ENCODE measurements at places on chromosomes 2 and 18. TPM values are rescaled to one million over a fixed set of nuclear protein-coding genes. Genes with fewer than 3 reads are reported as not detected.

The IHH gene
- polyA plus RNA-seq, result 1.7 TPM

GRCh38 chr2:228465408-228465807, 283.9 kb upstream of the SPHKAP start:
- DNase-seq, result no peak

GRCh38 chr2:181158427-181158826, 178.0 kb downstream of the UBE2E3 start:
- DNase-seq, result no peak

DNA sequence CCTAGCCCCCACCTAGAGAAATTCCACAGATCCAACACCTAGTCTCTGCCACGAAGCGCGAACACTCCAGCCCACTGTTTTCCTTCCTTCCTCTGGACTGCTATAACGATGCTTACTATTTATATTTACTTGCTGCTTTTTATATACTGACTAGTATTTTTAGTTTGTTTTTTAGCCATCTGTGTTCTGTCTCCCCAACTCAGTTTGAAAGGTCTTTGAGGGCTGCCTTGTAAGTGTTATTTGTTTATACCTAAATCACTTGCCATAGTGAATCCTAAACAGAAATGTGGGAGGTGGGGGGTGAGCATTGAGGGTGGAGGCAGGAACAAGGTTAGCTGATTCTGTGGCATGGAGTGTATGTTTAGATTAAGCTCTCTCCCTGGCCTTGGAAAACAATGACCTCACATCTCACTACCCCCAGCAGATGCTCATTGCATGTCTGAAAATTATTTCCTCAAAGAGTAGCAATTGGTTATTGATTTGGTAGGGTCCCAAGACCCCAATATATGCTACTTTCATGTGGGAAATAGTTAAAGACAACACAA, 1.1 kb upstream of the NCKAP5 start:
- DNase-seq, result no peak

- no peak for DNase-seq
These were observed 265.4 kb upstream of the UBE2E3 start for GRCh38 chr2:180715044-180715443.

GRCh38 chr2:208880171-208880570, 473.6 kb downstream of the PTH2R start:
- DNase-seq, result no peak

DNA sequence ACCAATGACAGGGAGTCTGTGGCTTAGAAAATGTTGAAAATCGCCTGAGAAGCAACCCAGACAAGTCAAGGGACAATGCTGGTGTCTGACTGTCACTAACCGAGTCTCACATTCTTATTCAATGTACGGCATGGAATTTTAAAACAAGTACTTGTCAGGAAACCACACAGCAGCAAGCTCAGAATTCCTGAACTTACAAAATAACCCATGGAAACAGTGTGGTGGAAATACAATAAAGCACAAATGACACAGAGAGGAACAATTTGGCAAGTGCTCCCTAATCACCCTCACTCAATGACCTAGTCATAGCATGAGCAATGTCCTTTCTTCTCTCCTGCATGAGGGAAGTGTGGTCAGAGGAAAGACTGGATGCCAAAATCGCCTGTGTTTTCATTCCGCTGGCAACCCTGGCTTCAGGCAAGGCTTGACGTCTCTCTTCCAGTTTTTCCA, 154.0 kb downstream of the SATB2 start:
- no peak for DNase-seq

The LRRC30 gene
- 0.40 TPM for polyA plus RNA-seq

DNA sequence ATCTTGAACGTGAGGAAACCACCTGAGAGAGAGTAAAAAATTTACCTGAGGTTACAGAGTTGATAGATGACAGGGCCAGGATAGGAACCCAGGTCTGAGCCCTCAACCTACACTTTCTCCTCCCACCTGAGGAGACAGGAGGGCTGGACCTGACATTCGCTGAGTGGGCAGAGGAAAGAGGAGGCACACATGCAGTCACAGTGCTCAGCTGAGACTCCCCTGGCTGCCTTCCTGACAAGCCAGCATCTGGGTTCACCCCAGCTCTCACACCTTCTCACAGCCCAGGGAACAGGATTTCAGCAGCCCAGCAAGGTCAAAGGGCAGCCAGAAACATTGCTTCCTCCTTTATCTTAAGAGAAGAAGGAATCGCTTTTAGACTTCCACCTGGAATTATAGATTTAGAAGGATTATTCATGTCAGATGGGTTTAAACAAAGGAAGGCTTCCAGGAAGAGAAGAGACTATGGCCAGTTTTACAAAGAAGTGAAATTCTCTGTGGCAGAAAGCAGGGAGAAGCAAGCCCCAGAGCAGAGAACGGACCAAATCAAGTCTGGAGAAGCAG, 18.1 kb upstream of the PKDCC start:
- no peak for DNase-seq

The DES gene
- 5.9 TPM for polyA plus RNA-seq

DNA sequence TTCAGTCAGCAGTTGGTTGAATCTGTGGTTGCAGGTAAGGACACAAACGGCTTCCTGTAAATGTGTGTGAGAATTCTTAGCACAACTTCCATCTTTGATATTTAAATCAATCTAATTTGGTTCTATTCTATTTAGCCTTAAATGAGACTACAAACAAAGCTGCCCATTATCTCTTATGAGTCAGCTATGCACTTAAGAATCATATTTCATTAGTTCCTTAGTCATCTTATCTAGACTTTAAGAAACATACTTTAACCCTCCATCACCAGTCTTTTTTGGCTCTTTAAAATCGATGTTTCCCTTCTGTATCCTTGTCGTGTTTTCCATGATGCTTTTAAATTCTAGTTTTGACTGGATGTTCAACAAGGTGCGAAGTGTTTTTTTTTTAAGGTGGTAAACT, 114.4 kb upstream of the TMEM200C start:
- no peak for DNase-seq

GRCh38 chr18:63457977-63458376, 18.8 kb upstream of the SERPINB5 start:
- DNase-seq, result no peak

GRCh38 chr2:204892506-204893255, 347.4 kb downstream of the PARD3B start:
- DNase-seq, result no peak

GRCh38 chr2:210197720-210198119, 26.5 kb upstream of the KANSL1L start:
- no peak for DNase-seq

The TAF4B gene
- 5.6 TPM for polyA plus RNA-seq

The TLX2 gene
- 0.07 TPM for polyA plus RNA-seq

The LDLRAD4 gene
- polyA plus RNA-seq, result 9.7 TPM

DNA sequence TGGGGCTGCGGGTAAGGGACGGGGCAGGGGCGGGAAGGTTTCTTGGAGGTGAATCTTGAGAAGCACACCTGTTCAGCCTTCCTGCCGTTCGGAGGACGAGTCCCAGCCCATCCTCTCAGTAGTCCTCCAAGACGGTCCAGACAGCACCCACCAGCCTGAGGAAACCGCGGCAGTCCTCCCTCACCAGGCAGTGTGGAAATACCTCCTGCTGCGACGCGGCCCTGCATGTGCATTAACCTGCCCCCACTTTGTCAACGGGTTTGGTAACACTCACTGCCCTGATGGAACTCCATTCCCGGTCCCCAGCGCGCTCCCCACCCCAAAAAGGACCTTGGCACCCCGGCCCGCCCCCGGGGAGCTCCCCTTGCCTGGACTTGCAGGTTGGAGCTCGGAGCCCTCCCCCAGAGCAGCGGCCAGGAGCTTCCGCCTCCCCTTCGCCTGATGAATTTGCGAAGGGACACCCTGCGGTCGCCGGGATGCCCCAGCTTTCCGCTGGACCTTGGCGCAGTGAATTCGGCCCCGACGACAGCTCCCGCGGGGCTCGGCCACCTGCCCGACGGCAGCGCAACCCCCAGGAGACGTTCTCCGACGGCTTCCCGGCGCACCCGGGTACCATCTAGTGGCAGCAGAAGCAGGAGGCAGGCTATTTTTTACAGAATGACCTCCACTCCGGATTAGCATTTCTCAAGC, 31.5 kb downstream of the ACVR1C start:
- peak; percentile 8 for DNase-seq

The CDH7 gene
- 17.2 TPM for polyA plus RNA-seq

The ACVR1 gene
- 27.6 TPM for polyA plus RNA-seq

GRCh38 chr18:12597760-12598159, 60.1 kb downstream of the SPIRE1 start:
- no peak for DNase-seq

DNA sequence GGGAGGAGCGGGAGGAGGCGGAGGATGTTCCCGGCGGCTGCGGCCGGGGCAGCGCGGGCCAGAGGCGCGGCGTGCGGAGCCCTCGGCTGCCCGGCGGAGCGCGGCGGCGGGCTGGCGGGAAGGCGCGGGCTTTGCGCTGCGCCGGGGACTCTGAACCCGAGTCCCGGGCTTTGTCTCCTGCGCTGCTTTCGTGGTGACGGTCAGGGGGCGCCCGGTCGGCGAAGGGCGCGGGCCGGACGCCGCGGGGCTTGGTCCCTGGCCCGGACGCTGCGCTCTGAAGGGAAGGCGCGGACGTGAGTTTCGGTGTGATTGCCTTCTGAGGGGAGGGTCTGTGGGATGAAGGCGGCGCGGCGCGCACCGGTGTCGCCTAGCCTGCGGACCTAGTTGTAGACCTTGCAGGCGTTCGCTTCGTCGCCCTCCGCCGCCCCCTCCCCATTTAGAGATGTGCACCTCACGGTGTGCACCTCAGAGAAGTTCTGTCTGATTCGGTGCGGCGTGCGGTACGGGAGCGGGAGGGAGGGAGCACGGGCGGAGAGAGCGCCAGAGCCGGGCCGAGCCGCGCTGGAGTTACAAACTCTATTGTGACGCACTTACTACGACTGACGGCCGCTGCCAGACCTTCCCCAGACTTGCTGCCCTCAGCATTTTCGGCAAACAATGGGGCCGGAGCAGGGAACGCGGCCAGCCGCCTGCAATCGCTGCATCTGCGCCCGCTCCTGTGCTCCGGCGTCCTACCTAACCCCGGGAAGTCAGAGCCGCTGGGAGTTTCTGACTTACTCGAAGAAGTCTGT, 2.1 kb downstream of the BCL2L11 start:
- DNase-seq, result peak; percentile 51

GRCh38 chr2:39243469-39244123, at the start of gene CDKL4:
TSS of gene CDKL4 (minus strand) at chr2:39243970.
- no peak for DNase-seq

DNA sequence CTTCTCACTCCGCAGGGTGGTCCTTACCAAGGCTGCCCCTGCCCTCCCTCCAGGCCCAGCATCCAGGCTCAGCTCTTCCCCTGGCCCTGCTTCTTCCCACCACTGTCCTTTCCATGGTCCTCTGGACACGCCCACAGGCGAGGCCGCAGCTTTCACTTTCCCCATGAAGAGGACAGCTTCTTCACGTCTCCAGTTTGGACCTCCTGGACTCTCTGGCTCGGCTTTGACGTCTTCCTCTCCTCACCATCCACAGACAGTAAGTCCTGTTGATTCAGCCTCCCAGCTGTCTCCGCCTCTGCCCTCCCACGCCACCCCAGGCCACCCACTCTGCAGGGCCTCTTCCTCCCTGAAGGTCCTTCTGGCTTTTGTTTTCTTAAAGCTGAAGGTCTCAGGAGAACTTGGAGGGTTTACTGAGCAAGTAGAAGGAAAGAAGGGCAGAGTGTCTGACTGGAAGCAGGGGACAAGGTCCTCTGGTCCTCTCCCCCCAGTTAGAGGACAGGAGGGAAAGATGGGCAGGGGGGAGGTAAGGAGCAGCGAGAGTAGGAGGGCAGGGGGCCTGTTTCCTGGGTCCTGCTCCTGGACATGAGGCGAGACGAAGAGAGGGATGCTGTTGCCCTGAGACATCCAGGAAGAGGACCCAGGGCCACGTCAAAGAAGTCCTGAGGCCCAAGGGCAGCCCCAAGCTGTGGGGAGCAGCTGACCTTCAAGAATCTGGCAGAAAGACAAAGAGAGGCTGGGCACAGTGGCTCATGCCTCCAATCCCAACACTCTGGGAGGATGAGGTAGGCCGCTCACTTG, 24.7 kb upstream of the NMUR1 start:
- peak; percentile 52 for DNase-seq

DNA sequence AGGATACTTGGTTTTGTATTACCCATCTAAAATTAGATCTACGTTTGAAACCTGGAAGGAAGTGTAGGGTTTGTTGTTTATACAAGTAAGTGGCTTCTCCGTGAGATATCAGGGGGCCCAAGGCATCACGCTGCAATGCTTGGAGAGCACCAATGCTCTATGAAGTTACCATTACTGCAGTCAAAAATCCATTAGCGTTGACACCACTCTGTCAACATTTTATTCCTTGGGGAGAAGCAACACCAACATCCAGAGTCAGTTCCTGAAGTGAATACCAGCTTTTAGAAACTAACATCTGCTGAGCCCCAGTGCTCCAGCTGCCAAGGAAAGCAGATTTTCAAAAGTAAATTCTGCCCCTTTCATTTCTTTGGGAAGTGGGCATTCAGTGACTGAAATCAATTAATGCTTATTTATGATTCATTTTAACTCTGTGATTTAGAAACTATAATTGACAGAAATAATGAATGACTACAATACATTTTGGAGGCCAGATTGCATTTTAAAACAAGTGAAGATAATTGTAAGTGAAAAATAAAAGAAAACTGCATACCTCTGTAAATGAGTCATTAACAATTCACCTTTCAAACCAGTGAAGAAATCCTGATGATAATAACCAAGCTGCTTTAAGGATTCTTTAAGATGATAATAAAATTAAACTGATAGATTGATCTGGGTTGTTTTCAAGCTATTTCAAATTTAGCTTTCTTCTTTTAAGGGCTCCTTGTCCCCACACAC, 30.5 kb downstream of the LRP1B start:
- no peak for DNase-seq

The CCNYL1 gene
- polyA plus RNA-seq, result 24.3 TPM

DNA sequence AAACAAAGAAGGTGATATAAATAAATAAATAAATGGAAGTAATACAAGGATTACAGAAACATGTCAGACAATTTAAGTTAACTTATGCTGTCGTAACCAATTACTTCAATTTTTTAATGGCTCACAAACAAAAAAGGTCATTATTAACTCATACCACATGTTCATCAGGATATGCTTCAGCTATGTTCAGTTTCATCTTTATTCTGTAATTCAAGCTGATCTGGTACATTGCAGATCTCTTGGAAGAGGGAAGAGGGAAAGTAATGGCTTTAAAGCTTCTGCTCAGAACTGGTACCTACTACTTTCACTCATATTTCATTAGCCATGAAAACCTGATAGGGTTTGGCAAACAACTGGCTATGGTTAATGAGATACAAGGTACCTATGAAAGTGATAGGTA, 67.6 kb upstream of the ERBB4 start:
- no peak for DNase-seq

DNA sequence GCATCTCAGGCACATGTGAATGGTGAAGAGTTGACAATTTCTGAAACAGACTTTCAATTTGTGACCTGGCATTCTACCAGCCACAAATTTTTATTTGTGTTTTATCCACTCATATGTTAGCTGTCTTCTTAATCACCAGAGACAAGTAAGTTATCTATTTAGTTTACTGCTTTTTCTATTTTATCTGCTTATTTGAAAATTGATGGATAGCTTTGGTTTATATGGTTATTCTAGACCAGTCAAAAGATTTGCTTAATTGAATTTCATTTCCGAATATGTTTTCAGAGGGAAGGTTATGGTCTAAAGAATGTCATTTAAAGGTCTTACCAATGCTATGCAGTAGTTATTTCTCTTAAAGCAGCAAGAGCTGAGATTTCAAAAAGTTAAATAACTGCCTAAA, 43.5 kb upstream of the LRRTM1 start:
- no peak for DNase-seq
